ENCODE measurements at places on chromosomes 7 and 10.

GRCh38 chr7:157513682-157514081 lies 176.9 kb downstream of the DNAJB6 start:
- no peak for DNase-seq

GRCh38 chr10:88386204-88386788 lies 196.8 kb downstream of the RNLS start:
- no peak for DNase-seq

DNA sequence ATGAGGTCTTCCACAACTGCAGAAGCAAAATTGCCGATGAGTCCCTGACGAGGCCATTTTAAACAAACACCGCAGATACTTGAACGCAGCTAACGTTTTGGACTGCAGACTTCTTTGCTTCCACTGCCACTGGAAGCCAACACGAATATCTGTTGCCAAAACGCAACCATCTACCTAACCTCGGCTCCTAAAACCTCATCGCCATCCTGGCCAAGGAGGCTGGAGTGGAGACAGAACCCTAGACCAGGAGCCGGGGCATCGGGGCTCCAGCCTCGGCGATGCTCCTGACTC lies 493 bp downstream of the WDR91 start:
- DNase-seq = peak; percentile 27

DNA sequence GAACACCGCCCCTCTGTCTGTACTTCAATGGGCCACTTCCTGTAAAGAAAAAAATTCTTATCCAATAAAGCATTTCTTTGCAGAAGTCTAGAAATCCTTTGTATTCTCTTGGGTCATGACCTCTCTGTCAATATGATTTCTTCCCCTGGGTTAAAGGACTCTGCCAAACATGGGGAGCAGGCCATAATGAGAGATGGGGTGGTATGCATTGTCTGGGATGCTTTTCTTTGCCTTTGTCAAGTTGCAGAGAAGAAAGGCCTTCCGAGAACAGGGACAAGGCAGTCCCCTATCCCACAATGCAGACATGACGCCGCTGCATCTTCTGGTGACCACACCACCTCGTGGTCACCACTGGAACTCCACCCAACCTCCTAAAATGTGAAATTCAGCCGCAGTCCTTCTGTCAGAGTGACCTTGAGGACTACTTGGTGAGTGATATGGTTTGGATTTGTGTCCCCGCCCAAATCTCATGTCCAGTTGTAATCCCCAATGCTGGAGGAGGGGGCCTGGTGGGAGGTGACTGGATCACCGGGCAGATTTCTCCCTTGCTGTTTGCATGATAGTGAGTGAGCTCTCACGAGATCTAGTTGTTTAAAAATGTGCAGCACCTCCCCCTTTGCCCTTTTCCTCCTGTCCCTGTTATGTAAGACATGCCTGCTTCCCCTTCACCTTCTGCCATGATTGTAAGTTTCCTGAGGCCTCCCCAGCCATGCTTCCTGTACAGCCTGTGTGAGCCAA lies 15.2 kb upstream of the FRMPD2 start:
- peak; percentile 27 for DNase-seq

DNA sequence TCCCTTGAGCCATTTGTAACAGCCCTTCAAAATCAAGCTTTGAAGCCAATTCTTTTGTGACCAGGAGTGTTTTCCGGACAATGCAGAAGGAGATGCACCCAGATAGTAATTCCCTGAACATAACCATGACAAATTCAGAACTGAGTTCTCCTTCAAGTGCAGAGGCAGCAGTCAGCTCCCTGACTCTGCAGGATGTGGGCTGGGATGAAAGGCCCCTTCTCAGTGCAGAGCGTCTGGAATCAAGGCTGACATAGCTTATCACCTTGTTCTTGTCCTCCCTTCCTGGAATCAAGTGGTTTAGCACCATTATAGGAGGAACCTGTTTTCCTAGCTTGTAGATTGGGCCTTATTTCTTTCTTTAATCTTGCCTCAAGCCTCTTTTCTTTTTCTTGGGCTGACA lies 143.4 kb downstream of the SORCS3 start:
- no peak for DNase-seq

GRCh38 chr10:84944187-84944586 lies 615.8 kb downstream of the CCSER2 start:
- no peak for DNase-seq

GRCh38 chr10:91032611-91033206 lies 111.8 kb upstream of the ANKRD1 start:
- DNase-seq = no peak

DNA sequence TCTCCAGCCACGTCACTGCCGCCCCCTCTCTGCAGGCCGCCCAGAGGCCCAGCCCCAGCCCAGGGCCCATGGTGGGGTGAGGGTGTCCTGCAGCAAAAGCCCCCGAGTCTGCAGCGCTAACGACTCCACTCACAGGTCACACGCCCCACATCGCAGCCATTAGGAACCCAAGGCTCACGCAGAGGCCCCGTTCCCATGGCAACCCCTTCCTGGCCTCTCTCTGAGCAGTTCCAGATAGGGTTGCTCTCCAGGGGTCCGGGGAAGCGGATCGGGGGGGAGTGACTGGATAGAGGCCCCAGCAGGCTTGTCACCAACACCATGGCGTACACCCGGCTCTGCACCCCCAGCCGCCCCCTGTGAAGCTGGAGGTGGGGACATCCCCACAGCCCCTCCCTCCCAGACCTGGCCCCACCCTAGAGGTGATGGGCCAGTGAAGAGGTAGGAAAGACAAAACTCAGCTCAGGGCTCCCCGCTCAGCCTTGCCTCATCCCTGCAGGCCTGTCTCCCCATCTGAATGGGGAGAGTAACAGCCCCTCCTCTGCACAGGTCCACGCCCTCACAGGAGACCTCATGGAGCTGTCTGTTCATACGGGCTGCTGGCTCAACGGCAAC lies 41.2 kb downstream of the TNRC18 start:
- DNase-seq = no peak

- DNase-seq = no peak
Measured at GRCh38 chr7:91913612-91914011, 27.1 kb upstream of the AKAP9 start.

- DNase-seq = no peak
Measured at GRCh38 chr10:119257899-119258419, 50.6 kb downstream of the GRK5 start.

DNA sequence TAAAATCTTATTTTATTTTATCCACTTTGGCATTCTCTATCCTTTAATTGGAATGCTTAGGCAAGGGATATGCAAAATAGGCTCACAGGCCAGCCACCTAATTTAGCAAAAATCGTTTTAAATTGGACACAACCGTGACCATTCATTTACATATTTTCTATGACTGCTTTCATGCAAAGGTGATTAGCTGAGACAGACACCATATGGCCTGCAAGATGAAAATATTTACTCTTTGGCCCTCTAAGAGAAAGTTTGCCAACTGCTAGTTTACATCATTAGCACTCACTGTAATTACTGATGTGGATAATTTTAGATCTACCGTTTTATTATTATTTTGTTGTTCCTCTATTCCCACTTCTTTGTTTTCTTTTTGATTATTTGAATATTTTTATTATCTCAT lies 375.5 kb upstream of the LRRTM3 start:
- DNase-seq = no peak

- no peak for DNase-seq
Measured at GRCh38 chr7:52114056-52114455, 797.4 kb upstream of the COBL start.

GRCh38 chr10:129627442-129627841 lies 160.4 kb downstream of the MGMT start:
- no peak for DNase-seq

GRCh38 chr7:45068236-45069023 lies 20.3 kb downstream of the NACAD start:
- no peak for DNase-seq

DNA sequence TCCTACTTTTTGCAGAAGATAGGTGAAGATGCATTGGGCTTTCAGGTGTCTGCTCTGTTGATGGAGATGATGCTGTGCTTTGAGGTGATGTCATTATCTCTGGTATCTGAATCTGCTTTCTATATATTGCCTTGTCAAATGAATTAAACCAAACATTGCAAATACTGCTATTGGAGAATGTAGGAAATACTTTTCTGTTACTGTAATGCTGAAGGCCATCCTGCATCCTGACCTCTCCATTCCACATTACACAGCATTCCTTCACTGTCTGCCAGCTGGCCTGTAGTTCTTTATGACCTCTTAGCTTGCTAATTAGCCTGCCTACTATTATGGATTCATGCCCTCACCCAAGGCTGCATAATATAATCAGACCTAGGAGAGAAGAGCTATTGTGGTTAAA lies 73.2 kb downstream of the VCL start:
- no peak for DNase-seq

- DNase-seq = no peak
Measured at GRCh38 chr10:42850931-42851330, 68.3 kb downstream of the BMS1 start.

Data from inflammatory macrophage treated with lipopolysaccharide for 1 hour (primary cell).